ENCODE measurements at places on chromosomes 5 and 9.

GRCh38 chr9:70105147-70105546 lies 61.5 kb downstream of the MAMDC2 start:
- no peak for DNase-seq

- no peak for DNase-seq
These were observed 49.9 kb downstream of the COL15A1 start for GRCh38 chr9:98993570-98993945.

GRCh38 chr5:36891266-36891665 lies 14.7 kb downstream of the NIPBL start:
- DNase-seq: no peak

- DNase-seq: peak; percentile 6
These were observed 118.7 kb upstream of the SGCD start for GRCh38 chr5:156208271-156208670.

DNA sequence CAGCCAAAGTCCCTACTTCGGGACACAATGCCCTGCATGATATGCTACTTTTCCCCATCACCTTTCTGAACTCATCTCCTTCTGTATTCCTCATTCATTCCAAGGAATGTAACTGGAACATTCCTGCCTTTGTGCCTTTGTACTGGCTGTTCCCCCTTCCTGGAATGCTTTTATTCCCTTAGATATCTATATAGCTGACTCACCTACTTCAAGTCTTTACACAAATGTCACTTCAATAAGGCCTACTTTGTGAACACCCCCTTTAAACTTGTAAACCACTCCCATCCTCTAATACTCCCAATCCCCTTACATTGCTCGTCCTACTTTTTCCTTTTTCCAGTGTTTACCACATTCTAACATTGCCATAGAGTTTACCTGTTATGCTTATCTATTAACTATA lies 2.4 kb downstream of the NOL6 start:
- no peak for DNase-seq

GRCh38 chr9:569296-569695 lies 272.2 kb upstream of the DMRT1 start:
- DNase-seq: no peak

DNA sequence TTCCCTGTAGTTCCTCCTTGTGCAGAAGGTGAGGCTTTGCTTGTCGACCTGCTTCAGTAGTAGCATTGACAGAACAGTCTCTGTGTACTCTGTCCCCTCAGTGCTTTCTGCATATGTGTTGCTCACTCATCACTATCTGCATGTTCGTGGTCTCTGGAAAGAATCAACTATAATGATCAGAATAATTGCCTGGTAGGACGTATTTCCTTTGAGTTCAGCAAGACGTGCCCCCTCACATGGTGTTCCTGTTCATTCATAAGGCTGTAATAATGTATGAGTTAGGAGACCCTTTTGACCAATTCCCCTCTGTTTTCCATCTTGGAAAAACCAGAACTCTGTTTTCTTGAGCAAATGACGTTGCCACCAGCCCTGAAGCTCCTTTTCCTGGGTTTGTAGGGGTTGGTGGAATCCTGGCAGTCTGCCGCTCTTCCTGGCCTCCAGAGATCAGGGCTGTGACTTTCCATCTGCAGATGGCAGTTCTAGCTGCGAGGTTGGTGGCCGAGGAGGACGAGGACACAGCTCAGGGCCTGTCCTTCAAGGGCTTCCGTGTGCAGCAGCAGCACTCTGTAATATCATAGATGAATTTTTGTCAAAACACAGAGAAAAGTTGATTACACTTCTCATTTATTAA lies 61.9 kb downstream of the EXOSC2 start:
- DNase-seq: no peak
